ENCODE measurements at places on chromosomes 3 and 15.
A peak's percentile ranks its signal among the peaks of the same experiment; 100 is the strongest.

- DNase-seq, result no peak
Measured at GRCh38 chr3:132225664-132226063, 91.5 kb upstream of the ACP3 start.

GRCh38 chr3:171822431-171823106 is 12.3 kb upstream of the PLD1 start:
- no peak for DNase-seq

DNA sequence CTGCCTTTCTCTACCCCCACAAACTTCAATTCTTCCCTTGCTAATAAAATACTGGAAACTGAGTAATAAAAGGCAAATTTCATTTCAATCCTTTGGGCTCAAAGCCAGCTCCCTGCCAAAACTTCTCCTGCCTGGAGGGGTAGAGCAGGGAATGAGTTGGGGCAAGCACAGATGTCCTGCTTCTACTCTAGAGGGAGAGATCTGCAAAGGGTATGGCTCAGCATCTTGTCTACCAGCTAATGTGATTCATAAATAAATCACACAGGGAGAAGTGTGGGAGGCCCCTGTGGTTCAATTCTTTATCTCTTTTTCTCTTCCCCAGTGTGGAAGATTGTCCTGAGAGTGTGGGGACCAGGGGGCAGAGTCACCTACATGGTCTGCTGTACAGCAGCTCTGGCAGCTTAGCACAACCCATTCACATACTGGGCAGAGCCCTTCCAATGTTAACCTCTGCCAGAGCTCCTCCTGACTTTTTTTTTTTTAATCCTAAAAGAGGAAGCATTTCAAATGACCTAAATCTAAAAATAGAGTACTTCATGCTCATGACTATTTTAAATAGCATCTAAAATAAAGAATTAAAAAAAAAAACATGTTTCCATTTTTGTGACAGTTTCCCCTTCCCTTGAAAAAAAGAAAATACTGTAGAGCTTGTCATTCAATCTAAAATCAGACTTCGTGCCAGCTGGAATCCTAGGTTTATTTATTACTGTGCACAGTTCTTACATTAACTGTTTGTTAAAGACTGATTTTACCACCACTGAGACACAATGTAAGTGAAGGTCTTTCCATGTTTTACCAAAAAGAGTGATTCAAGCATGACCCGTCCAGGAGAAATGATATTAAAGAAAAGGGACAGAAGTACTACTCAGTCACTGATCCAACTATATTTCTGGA is 1083.7 kb upstream of the CFAP20DC start:
- DNase-seq, result no peak

GRCh38 chr3:120982608-120983320 is 74.8 kb downstream of the STXBP5L start:
- no peak for DNase-seq

DNA sequence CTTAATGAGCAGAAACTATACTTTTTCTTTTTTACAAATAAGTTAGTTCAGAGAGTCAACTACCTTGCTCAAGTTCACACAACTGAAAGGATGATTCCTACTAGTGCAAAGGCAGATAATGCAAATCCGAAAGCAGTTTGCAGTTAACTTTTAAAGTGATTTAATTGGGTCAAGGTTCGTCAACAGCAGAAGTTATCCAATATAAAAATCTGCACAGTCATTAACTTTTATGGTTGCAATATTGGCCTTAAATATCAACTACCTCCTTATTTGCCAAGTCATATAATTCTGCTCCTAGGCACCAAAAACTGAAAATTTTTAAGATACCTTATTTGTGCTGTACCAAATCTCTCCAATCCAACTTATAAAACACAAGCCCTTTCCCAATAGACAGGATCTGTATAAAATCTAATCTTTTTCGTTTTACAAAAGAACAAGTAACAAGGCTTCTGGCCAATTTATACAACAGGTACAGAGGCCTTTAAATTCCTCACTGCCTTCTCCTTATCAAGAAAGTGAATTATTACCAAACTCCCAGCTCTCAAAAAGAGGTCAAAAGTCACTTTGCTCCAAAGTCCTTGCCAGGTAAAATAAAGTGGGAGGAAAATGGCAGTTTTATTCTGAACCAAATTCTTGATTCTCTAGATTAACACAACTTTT is 416.6 kb upstream of the NECTIN3 start:
- DNase-seq, result no peak

- peak; percentile 97 for DNase-seq
Measured at GRCh38 chr15:63502843-63503738, 1.3 kb upstream of the USP3 start.
